Small intestine (tissue), 16 donors: ENCODE measurements at places on chromosomes 4 and X. TPM values are rescaled to one million over a fixed set of nuclear protein-coding genes. Genes with fewer than 3 reads are reported as not detected.

Gene CTAG1A
- polyA plus RNA-seq = not detected

Gene SMARCA1
- polyA plus RNA-seq = 1.9 TPM

Gene PHEX
- polyA plus RNA-seq = 0.40 TPM

GRCh38 chrX:42869011-42869410 is 91.0 kb upstream of the PPP1R2C start:
- no peak overlapping the region for H3K4me3 ChIP-seq
- H3K36me3 ChIP-seq = no peaks in the 10 kb centered on the region
- H3K27ac ChIP-seq = no peak overlapping the region
- H3K4me1 ChIP-seq = no peaks in the 10 kb centered on the region

DNA sequence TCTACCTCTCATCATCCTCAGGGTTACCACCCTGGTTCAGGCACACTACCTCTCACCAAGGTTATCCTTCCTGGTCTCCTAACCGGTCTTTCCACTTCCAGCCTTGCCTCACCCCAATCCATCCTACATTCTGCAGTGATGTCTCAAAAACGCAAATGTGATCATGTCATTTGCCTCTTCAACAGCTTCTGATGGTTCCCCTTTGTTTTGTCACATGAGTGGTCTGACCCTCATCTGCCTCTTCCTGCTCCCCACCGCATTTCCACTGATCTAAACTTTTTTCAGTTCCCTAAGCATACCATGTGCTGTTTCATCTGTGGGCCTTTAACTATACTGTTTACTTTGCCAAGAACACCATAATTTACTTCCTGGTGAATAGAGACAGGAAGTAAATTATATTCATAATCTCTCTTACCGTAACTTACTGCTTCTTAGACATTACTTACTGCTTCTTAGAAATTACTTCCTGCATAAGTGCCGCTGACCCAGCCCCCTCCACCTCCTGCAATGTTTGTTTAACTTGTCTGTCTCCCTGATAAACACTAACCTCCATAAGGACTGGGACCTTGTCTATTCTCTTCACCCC is 27.1 kb upstream of the NSUN7 start:
- no peaks in the 10 kb centered on the region for H3K4me1 ChIP-seq
- H3K36me3 ChIP-seq = no peaks in the 10 kb centered on the region
- H3K27me3 ChIP-seq = no peaks in the 10 kb centered on the region
- DNase-seq = peak; percentile 45

DNA sequence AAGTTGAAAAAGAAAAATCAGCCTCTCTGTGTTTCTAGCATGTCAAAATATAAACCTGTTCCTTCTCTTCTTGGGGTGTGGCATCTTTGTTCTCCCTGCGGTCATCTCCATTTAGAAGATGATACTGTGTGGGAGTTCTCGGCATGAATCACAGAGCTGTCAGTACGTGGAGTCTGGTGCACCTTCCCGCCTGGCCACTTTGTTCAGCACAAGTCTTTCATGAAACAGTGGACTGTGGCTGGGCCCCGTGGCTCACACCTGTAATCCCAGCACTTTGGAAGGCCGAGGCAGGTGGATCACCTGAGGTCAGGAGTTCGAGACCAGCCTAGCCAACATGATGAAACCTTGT is 166.5 kb downstream of the MAML3 start:
- H3K27ac ChIP-seq = no peak overlapping the region
- H3K4me1 ChIP-seq = no peaks in the 10 kb centered on the region
- no peak overlapping the region for H3K4me3 ChIP-seq
- no peak for DNase-seq
- no peaks in the 10 kb centered on the region for H3K36me3 ChIP-seq

DNA sequence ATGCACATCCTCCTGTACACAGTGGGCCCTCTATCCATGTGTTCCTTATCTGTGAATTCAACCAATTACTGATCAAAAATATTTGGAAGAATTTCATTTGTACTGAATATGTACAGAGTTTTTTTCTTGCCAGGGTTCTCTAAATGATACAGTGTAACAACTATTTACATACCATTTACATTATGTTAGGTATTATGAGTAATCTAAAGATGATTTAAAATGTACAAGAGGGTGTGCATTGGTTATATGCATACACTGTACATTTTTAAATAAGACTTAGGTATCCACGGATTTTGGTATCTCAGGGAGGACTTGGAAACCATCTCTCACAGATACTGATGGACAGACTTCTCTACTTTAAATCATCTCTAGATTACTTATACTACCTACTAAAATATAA is 1333.9 kb downstream of the PCDH18 start:
- H3K27ac ChIP-seq = no peak overlapping the region
- H3K4me1 ChIP-seq = no peaks in the 10 kb centered on the region
- H3K4me3 ChIP-seq = no peak overlapping the region
- no peaks in the 10 kb centered on the region for H3K27me3 ChIP-seq
- no peaks in the 10 kb centered on the region for H3K36me3 ChIP-seq

- H3K36me3 ChIP-seq = no peaks in the 10 kb centered on the region
- H3K4me1 ChIP-seq = no peaks in the 10 kb centered on the region
- DNase-seq = no peak
- no peak overlapping the region for H3K4me3 ChIP-seq
Measured at GRCh38 chrX:40080894-40081678, 16.7 kb downstream of the BCOR start.
